ENCODE measurements at places on chromosomes 6 and 20. TPM values are rescaled to one million over a fixed set of nuclear protein-coding genes. Genes with fewer than 3 reads are reported as not detected.
A peak's percentile ranks its signal among the peaks of the same experiment; 100 is the strongest.

PAK5 gene
- total RNA-seq = not detected

MYCT1 gene
- 2.9 TPM for total RNA-seq

ZNF184 gene
- total RNA-seq = 14.2 TPM

FRS3 gene
- total RNA-seq = 0.81 TPM

CALHM4 gene
- total RNA-seq = not detected

BMP2 gene
- not detected for total RNA-seq

GPX5 gene
- total RNA-seq = not detected

TMEM170B gene
- total RNA-seq = 4.0 TPM

CTCFL gene
- not detected for total RNA-seq

SLC52A3 gene
- 0.03 TPM for total RNA-seq

DNA sequence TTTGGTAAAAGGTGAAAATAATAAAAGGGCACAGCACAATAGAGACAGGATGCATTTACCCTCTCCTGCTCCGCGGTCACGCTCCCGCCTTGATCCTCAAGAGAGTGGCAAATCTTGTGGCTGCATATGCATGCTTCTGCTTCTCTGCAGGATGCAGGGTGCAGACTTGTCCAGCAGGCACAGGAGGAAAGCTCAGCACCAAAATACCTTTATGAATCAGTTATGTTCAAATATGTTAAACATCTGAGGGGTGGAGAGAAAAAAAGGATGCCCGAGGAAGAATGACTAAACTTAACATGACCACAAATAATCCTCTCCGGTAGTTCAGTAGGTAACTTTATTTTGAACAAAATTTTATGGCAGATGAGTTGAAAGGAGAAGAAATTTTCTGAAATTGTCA, 366.1 kb upstream of the SOX4 start:
- peak; percentile 31 for DNase-seq

DNA sequence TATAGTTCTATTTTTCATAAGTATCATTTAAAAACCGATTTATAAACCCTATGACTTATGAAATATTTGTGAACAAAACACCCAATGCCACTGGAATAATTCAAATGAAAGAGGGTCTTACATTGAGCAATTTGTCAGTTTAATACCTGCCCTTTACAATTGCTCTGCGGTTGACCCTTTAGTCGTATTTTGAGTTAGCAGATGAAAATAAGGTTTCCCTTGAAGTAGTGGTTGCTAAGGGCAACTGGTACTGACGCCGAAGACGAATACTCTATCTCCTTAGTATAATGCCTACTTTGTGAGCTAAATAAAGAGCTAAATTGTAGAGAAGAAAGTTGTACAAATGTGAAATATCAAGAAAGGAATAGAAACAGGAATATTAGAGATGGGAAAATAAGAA, 69.4 kb downstream of the KCNQ5 start:
- no peak for DNase-seq

DNA sequence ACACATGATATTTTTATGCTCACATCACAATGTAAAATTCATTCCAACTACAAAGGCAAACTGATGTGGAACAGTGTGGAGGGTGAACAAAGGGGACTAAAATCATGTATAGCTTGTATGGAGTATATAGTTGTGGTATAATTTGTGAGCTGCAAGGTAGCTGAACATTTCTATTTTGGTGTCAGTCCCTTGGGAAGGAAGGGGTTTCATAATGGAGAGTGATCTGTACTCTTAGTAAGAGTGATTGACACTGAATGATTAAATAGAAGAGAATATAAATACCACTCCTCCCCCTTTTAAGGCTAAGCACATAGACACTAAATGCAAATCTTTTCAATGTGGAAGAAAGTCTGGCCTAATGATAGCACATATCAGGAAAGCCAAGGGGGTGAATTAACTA, 104.6 kb downstream of the POPDC3 start:
- DNase-seq = no peak

- no peak for DNase-seq
These were observed 43.1 kb downstream of the ESR1 start for GRCh38 chr6:151850479-151851003.

- DNase-seq = no peak
These were observed 252.2 kb downstream of the HACE1 start for GRCh38 chr6:104607501-104607900.

DNA sequence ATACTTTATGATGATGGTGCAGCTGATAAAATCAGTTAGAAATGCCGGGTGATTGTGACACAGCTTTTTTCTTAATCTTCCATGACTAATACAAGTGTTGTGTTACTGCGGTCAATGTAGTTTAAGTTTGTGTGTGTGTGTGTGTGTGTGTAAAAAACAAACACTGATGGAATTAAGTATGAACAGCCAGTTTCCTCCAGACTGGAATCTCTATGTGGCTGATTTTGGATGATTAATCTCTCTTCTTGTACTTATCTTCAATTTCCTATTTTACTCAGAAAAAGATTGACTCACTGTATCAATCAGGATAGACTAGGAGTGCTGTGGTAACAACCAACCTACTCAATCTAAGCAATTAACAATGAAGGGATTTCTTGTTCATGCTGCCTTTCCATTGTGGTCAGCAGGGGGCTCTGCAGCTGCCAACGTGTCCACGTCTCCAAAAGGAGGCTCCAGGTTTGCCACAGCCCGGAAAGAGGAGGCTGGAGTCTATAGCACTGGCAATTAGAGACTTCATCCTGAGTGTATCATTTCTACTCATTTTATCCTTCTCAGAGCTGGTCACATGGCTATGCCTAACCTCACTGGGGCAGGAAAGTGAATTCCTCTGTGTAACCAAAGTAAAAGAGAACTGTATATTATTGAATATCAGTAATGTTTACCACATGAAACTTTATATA, 107.7 kb downstream of the CD109 start:
- DNase-seq = peak; percentile 73

GRCh38 chr6:19880066-19880465, 42.9 kb downstream of the ID4 start:
- DNase-seq = no peak

GRCh38 chr6:116996842-116997241, 119.8 kb downstream of the RFX6 start:
- DNase-seq = no peak

DNA sequence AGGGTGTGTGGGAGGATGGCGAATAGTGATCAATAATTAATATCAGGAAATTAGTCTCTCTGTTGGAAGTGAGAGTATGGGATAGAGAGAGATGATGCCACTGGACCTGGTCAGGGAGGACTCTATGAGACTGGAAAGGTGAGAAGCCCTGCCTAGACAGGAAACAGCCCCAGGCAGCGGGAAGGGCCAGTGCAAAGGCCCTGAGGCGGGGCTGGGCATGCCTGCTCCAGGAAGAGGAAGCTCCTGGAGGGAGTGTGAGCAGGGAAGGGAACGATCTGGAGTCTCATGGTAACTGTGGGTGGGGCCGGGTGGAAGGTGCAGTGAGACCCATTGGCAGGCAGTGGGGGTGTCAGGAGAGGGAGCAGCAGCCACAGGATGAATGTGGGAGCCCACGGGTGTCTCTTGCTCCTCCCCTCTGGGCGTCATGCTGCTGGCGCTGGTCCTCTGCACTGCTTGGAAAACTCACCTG, 1.8 kb upstream of the CST3 start:
- DNase-seq = no peak
